ENCODE measurements at places on chromosomes 5 and 9.

- peak; percentile 93 for DNase-seq
Observed at GRCh38 chr5:148972974-148973374, 89.9 kb downstream of the SH3TC2 start.

DNA sequence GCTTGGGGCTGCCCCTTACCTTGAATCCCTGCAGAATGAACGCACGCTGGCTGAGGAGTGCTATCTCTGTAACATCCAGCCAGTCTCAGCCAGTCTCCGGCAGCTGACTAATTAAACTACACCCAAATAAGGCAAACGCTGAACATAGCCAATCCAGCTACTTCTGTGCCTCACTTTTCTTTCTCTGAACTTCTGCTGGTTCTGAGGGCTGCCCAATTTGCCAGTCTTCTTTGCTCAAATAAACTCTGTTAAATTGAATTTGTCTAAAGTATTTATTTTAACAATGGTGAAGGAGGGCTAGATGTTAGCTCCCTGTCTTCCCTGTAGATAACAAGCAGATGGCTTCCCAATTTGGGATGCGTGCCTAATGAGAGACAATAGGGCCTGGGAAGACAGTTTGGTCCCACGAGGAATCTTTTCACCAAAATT, 154.0 kb upstream of the NFIL3 start:
- DNase-seq: no peak

GRCh38 chr5:155295111-155295510, 281.6 kb downstream of the KIF4B start:
- no peak for DNase-seq

- no peak for DNase-seq
Observed at GRCh38 chr9:125969462-125969861, 222.3 kb downstream of the PBX3 start.

DNA sequence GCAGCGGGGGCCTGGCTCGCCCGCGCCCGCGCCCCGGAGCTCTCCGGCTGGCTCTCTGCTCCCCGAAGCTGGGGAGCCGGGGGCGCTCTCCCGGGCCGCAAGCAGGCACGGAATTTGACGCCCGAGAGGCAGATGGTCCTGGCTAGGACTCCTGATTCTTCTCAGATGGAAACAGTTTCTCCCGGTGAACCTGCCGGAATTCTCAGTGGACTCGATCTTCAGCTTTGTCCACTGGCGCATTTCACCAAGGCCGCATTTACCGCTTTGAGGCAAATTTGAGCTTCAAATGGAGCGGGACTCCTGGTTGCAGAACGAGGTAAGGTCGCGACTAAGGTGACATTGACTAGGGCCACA, 305.7 kb upstream of the KCNN2 start:
- no peak for DNase-seq

All from trophoblast cell (in vitro differentiated cells and primary cell).